ENCODE measurements at places on chromosomes 12 and 14.

GRCh38 chr12:22361785-22362184 lies 27.3 kb upstream of the ST8SIA1 start:
- no peak overlapping the region for H3K27ac ChIP-seq
- DNase-seq: no peak
- no peak overlapping the region for H3K4me3 ChIP-seq
- no peaks in the 10 kb centered on the region for H3K27me3 ChIP-seq
- no peaks in the 10 kb centered on the region for H3K36me3 ChIP-seq

GRCh38 chr14:34238610-34239009 lies 223.4 kb downstream of the SPTSSA start:
- DNase-seq: no peak
- no peaks in the 10 kb centered on the region for H3K36me3 ChIP-seq
- H3K4me1 ChIP-seq: no peaks in the 10 kb centered on the region

GRCh38 chr12:88546226-88546625 lies 34.0 kb downstream of the KITLG start:
- H3K4me1 ChIP-seq: peaks cover 4% of the 10 kb centered on the region
- no peaks in the 10 kb centered on the region for H3K27me3 ChIP-seq

DNA sequence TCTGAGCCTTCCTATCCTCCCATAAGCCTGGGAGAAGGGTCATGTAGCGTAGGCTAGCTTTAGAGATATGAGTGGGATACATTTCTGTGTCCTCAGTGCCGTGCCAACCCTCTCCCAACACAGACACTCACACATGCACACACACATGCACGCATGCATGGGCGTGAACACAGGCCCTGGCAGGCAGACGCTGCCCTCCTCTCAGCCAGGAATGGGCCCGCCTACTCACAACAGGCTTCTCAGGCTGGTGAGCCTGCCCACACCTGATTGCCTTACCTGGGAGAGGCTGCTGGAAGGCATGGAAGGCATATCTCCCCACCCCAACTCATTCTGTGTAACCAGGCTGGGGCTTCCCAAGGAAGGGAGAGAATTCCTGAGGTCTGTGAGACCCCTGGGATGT lies 12.8 kb upstream of the ACVR1B start:
- H3K4me1 ChIP-seq: peaks cover 2% of the 10 kb centered on the region
- no peak for DNase-seq
- no peak overlapping the region for H3K27ac ChIP-seq
- no peaks in the 10 kb centered on the region for H3K36me3 ChIP-seq
- H3K4me3 ChIP-seq: no peak overlapping the region

GRCh38 chr14:104442631-104443390 lies 136.8 kb upstream of the C14orf180 start:
- H3K36me3 ChIP-seq: no peaks in the 10 kb centered on the region
- no peak for DNase-seq
- H3K27me3 ChIP-seq: peaks cover 23% of the 10 kb centered on the region
- H3K4me1 ChIP-seq: peaks cover 8% of the 10 kb centered on the region
